Breast epithelium (tissue), 4 donors: ENCODE measurements at places on chromosomes 11 and 22.
A peak's percentile ranks its signal among the peaks of the same experiment; 100 is the strongest.

DNA sequence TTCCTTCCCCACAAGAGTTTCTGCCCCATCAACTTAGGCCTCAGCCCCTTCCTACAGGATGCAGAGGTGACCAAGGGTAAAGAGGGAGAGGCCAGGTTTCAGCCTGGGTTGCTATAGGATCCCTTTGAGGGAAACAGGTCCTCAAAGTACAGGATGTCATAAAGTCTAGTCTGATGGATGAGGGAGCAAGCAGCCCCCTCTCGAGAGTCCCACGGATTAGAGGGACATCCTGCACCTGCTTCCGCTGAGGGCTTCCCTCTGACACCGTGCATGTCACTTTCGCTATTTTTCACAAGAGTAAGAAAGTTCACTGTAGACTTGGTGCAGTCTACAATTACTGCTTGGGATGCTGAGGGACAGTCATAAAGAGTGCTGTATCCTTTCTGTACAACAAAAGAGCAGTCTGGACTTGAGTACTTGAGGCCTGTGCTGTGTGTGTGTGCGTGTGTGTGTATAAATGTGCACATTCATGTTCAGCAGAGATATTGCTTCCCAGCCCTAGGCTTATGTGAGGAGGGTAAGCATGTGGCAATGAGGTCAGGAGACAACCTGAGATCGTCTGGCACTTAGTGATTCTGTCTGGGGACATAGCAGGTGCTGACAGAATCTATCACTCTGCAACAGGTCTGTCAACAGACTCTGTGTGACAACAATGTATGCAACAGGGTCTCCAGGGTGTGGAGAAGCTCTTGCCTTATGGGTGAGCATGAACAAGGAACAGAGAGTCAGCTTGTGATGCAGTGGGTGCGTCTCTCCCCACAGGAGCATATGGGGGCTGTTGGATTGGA lies 18.0 kb upstream of the CHST1 start:
- DNase-seq: peak; percentile 12

DNA sequence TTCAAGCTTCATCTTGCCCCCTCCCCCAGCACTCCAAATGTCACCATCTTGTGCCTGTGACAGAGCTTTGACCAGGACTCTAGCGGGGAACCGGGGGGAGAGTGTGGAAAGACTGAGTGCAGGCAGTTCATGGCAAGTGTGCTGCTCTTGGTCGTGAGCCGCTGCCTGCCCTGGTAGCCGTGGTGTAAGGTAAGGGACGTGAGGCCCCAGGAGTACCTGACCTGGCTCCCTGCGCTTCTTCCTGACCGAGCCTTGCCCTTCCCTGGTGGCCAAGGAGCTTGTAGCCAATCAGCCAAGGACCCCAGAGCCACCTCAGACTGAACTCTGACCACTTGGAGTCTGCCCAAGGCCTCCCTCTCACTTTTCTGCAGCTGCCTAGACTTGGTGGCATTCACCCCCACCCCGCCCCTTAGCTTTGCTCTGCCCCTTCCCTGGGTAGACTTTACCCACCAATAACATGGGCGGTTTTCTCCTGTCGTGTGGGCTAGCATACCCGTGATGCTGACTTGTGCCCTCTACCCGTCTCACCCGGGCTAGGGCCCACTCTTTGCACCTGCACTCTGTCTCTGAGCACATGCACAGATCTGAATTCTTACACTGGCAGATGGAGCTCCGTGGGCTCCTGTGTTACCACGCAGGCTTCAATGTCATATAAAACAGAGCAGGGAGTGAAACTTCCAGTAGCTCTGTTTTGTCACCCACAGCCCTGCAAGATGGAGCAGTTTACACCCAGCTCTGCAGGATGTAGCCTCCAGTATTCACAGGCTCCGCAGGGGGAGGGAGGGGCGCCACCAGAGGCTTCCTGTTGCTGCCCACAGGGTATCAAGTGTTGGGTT lies 1.5 kb downstream of the DGKZ start:
- no peak for DNase-seq

GRCh38 chr22:23856721-23857605 lies 712 bp upstream of the SLC2A11 start:
- peak; percentile 69 for DNase-seq

- peak; percentile 86 for DNase-seq
Measured at GRCh38 chr11:66842896-66843775, at the start of gene RCE1. TSS of gene RCE1 (plus strand) at chr11:66843441. CDS start at chr11:66843456, 15 bp downstream.

GRCh38 chr11:28009996-28010395 lies 98.0 kb downstream of the KIF18A start:
- DNase-seq: no peak

- DNase-seq: no peak
Measured at GRCh38 chr11:11253497-11253896, 99.6 kb downstream of the CSNK2A3 start.

- DNase-seq: no peak
Measured at GRCh38 chr11:18723991-18724390, 2.0 kb downstream of the IGSF22 start.

- DNase-seq: no peak
Measured at GRCh38 chr22:36206255-36206654, 4.6 kb upstream of the APOL4 start.

DNA sequence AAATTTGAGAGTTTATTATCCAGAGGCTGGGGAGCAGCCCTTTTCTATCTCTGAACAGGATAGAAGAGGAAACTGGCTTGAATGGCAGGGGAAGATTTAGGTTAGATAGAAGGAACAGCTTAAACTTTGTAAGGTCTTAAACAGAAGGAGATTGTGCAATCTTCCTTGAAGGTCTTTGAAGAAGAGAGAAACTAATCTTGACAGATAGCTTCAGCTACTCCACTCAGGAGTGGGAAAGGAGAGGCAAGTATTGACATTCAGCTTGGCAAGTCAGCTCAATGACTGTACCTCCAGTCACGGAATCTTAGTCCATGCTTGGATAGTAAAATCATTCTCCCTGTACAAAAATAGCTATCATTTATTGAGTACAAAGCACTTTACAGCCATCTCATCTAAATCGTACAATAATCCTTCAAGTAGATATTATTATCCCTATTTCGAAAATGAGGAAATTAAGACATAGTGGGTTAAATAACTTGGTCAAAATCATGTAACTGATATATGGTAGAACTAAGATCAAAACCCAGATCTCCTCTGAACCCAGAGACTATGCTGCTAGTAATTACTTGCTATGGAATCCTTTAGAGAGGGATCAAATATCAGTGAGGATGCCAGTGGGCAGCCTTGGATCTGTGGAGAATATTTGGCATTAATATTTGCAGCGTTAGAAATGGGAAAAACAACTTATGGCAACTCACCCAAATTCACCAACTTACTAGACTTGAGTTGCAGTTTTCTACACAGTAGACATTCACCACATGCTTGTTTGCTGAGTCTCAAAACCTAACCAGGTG lies 14.6 kb downstream of the C11orf97 start:
- DNase-seq: no peak

DNA sequence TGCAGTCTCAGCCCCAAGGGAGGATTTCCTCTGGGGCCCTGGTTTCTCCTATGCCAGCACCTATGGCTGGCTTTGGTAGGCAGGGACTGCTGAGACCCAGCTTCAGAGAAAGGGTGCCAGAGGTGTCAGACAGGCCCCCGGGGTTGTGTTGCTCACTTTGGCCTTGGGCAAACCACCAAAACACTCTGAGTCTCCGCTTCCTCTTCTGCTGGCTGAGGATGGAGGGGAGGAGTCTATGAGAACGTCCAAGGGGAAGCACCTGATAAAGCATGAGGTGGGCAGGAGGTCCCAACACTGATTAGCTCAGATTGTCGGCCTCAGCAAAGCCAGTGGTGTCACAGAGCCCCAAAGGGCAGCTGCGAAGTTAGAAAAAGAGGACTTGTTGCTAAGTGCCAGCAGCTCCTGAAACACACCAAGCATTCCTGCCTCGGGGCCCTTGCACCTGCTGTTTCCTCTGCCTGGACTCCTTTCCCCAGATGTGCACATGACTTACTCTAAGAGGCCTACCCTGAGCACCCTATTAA lies 10.5 kb downstream of the SMTNL1 start:
- no peak for DNase-seq

- no peak for DNase-seq
Measured at GRCh38 chr11:32069361-32070058, 21.4 kb upstream of the RCN1 start.

DNA sequence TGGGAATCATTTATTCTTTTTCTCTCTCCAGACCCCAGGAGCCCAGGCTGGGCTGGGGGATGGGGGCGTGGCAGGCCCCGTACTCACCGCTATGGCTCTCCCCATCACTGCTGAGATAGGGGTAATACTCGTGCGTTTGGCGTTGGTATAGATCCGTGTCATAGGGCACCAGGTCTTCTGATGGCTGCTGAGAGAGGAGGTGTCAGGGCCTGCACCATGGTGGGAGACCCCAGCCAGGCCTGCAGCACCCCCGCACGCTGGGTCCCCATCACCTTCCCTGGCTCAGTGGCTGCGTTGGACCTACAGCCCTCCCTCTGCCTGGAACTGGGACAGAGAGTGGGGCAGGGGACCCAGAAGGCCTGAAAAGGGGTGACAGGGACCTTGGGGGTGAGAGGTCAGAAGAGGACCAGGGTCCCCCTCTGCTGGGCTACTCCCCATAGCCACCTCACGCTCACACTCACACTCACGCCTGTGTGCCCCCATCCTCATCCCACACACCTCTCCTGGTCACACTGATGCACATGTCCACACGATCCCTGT lies 2.7 kb downstream of the SPI1 start:
- DNase-seq: no peak

DNA sequence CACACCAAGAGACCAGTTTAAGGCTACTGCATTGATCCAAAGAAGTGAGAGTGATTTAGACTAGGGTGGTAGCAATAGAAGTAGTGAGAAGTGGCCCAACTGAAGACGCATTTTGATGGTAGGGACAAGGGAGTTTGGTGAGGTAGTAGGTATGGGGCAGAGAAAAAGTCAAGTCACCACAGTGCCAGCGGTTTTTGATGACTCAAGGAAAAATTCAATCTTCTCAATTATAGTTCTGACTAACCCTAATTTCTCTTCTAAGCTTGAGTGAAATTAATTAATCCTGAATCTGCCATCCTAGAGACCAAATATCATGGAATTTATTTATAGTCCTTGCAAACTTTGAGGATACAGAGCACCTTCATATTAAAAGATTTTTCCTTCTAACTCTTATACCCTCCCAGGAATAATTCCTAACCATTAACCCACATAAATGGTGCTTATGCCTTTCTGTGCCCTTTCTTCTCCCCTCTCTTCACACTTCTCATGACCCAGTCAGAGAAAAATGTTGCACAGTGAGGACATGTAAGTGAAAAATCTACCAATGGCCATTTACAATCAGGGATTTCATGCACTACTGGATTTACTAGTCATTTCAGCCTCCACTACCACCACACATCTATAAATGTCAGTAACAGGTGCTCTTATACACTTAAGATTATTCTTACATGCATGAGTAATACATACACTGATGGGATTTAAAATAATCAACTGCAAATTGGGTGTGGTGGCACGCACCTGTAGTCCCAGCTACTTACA lies 45.9 kb upstream of the ARHGAP32 start:
- no peak for DNase-seq

DNA sequence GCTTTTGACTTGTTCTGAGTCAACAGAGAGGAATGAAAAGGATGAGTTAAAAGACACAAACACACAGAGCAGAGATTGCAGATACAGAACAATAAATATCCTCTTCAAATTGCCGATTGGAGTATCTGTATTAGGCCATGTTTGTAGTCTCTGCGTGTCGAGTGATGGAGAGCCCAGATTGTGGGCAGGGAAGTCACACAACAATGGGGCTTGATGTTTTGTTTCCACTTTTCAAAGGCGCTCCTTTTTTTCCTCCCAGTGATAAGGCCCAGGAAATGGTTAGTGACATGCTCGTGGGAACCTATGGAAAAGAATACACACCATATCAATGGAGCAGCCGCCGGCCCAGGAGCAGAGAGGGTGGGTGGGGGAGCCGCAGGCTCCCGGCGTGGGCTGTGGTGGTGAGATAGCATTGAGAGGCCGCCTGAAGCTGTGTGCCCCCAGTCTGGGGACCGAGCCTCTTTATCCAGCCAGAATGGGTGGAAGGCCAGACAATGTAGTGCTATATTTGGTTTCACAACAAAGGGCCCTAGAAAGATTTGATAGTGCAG lies 555.9 kb downstream of the INSC start:
- DNase-seq: no peak

DNA sequence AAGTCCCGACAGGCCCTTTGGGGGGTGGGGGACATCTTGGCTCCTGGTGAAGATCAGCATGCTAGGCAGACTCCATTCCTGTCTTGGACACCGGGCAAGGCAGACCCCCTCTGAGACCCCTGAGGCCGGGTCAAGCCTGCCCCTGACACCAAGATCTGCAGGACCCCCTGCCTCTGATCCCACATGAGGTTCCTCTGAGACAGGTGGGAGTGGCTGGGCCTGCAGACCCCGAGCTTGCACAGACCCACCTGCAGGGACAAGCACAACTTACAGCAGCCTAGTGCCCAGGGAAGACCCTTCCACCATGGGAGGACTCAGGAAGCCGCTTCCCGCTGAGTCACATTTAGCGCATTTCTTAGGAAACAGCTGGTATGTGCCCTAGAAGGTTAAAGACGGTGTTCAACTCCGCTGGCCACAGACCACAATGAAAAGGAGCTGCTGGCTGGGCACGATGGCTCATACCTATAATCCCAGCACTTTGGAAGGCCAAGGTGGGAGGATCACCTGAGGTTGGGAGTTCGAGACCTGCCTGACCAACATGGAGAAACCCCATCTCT lies 15.5 kb downstream of the ARVCF start:
- DNase-seq: no peak

- peak; percentile 79 for DNase-seq
Measured at GRCh38 chr11:47408598-47409439, 429 bp downstream of the SLC39A13 start.

- DNase-seq: no peak
Measured at GRCh38 chr11:27403195-27403594, 40.2 kb upstream of the CCDC34 start.

DNA sequence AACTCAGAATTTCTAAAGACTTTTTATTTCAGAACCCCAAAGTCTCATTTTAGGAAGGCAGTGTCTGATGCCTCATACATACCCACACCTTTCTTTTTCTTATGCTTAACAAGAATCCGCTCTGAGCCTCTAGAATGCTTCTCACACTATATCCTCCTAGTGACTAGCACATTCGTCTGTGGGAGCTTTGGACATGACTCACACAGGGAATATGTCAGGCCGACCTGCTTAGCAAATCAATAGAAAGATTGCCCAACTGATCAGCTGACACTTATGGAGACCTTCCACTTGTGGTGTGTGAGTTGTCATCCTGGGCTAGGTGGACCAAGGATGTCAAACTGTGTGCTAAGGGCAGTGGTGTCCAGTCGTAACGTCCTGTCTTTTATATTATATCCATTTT lies 129.9 kb upstream of the TTC12 start:
- DNase-seq: no peak

DNA sequence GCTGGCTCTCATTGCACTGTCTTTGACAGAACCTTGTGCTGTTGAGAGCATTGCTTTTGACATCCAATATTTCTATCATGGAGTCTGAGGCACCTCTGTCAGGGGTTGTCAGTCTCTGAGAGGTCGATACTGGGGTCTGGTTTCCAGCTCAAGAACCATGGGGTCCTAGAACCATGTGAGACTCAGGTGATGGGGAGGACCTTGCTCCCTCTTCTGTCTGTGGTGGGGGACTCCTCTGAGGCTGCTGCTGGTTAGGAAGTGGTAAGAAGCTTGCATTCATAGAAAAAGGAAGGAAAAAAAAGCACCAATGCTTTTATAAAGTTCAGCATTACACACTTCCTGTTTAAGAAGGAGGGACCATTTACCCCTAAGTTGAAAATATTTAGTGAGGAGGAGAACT lies 91.8 kb upstream of the CD44 start:
- DNase-seq: no peak

GRCh38 chr11:42234451-42234951 lies 775.0 kb upstream of the LRRC4C start:
- DNase-seq: no peak

GRCh38 chr11:27423125-27423524 lies 49.5 kb downstream of the LGR4 start:
- DNase-seq: no peak
